Stimulated activated CD4-positive, alpha-beta T cell treated with anti-CD3 and anti-CD28 coated beads, Interleukin-4, amount 100 ng/mL, for 4 hours (primary cell): ENCODE measurements at places on chromosomes 2 and 18.

DNA sequence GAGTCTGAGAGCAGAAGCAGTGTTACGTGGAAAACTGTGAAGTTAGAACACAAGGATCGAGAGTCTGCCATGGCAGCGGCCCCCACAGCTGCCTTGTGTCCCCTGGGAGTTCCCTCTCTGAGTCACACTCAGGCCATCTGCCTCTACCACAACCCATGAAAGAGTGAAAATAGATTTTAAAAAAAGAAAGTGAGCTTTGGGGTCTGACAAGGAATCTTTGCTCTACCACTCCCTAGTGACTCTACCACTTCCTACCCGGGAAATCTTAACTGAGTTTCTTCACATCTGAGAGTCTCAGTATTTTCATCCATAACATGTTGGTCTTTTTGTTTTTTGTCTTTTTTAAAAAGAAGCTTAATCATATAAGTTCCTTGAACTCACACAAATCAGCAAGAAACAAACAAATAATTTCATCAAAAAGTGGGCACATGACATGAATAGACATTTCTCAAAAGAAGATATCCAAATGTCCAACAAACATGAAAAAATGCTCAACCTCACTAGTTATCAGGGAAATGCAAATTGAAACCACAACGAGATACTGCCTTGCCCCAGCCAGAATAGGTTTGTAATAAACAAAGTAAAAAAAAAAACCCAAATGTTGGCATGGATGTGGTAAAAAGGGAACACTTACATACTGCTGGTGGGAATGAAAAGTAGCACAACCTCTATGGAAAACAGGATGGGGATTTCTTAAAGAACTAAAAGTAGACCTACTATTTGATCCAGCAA is 2.4 kb upstream of the MSGN1 start:
- no peak for DNase-seq

DNA sequence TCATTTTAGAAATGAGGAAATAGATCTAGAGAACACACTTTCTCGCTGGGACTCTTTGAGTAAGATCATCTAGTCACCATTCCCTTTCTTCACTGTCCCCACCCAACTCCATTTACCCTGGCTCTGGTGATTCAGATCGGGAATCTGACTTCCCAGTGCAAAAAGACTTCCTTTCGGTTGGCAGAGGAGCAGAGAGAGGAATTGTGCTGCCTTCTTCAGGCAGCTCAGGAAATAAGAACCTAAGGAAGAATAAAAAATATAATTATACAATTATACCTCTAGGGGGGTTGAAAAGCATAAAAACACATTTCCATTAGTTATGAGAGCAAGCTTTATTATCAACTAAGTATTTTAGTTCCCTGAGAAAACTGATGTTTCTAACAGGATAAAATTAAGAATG is 9.3 kb upstream of the MPP4 start:
- no peak for DNase-seq

GRCh38 chr2:217431577-217432269 is 571.1 kb downstream of the TNS1 start:
- DNase-seq: no peak

- DNase-seq: no peak
Observed at GRCh38 chr2:58702302-58702885, 461.3 kb upstream of the FANCL start.

DNA sequence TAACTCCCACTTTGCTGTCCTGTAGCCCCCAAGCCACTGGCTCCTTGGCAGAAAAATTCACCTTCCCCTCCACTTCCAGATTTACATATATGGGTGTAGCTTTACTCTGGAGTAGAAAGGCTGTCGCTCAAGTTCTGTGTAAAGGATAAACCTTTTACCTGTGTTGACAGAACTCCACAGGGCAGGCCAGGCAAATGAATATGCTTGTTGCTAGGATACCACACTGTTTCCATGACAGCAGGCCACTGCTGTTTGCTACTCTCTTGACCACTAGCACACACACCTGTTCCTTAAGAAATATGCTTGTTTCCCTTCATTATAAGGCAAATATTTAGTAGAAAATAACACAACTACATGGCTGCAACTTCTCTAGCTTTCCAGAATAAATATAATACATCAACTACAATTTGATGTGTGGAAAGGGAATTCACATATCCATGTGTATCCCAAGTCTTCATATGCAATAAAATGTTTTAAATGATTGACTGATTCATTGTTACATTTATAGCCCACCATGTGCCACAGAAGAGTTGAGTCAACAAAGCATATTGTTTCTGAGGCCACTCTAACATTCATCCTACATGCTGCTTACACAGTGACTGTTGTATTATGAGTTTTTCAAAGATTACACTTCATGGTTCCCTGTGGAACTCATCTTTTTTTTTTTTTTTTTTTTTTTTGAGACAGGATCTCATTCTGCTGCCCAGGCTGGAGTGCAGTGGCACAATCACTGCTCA is 56.2 kb upstream of the ROCK1 start:
- no peak for DNase-seq

DNA sequence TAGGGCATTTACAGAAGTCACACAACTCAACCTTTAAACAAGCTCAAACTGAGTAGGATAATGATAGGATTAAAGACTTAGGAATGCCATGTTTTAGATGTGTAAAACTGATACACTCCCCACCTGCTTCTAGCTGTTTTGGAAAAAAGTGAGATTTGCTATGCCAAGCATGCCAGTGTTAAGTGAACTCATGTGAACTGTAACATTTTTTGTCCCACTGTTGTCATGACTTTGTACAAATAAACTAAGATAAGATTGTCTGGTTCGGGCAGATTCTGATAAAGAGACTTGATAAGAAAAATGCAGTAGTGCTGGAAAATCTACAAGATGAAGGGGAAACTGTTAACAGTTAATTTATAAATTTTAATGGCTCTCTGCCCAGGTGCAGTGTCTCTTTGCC is 66.5 kb downstream of the GLS start:
- DNase-seq: no peak

GRCh38 chr18:9771977-9772660 is 64.0 kb downstream of the RAB31 start:
- no peak for DNase-seq

- no peak for DNase-seq
Observed at GRCh38 chr2:118050974-118051373, 37.1 kb upstream of the CCDC93 start.

DNA sequence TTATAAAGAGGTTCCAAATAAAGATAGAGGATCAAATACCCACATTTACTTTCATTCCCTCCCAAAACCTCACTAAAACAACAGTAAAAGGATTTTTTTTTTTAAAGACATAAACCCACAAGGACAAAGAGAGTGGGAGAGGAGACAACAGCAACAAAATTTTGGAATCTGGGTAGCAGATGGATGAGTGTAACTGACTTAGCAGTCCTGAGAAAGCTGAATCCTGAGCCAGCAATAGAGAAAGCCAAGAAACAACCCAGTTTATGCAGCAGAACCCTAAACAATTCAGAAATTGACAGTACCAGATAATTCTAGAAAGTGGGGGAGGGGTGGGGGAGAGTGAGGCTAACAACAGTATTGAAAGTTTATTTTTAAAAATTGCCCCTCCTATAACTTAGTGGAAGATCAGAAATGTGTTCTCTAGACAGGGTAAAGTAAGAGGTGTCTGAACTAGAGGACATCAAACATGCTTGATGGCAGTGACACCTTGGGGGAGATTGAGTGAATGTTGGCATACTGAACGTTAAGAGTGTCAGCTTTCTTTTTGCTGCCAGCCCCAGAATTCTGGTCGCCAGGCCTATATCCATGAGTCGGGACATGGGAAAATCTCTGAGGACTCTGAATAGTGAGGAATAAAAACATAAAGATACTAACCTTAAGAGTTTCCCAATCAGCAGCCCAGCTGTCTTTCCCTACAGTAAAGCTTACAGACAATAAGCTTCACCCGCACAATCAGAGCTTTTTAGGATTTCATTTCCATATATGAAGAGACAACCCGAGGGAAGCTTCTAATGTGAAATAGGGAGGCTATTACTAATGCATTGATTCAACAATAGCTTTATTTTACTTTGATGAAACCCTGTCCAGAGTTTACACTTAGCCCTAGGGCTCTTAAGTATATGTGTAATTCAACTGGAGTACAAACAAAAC is 128.0 kb upstream of the ALPP start:
- DNase-seq: no peak

GRCh38 chr2:70890469-70891065 is 45.1 kb upstream of the ATP6V1B1 start:
- no peak for DNase-seq

DNA sequence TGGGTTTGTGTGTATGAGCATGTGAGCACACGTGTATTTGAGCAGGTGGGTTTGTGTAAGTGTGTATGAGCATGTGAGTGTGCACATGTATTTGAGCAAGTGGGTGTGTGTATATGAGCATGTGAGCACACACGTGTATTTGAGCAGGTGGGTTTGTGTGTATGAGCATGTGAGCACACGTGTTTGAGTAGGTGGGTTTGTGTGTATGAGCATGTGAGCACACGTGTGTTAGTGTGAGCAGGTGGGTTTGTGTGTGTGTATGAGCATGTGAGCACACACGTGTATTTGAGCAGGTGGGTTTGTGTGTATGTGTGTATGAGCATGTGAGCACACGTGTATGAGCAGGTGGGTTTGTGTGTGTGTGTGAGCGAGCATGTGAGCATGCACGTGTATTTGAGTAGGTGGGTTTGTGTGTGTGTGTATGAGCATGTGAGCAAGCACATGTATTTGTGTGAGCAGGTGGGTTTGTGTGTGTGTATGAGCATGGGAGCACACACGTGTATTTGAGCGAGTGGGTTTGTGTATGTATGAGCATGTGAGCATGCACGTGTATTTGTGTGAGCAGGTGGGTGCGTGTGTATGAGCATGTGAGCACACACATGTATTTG is 169.7 kb downstream of the TWIST2 start:
- no peak for DNase-seq

GRCh38 chr2:43171789-43172188 is 54.6 kb downstream of the ZFP36L2 start:
- no peak for DNase-seq

DNA sequence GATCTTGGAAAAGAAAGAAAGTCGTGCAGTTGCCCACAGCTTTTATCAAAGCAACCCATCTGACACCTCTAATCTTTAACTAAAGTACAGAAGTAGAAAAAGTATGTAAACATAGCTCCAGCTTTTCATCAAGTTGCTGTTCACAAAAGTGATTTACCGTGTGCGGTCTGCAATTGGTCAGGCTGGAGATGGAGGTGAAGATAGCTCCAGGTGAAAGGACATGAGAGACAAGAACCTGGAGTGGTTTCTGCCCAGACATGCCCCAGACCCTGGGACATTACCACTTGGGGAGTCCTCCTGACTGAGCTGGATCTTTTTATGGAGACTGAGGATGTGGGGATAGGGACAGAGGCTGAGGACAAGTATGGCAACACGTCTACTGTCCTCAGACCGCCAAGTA is 82.7 kb downstream of the LAMA1 start:
- no peak for DNase-seq

GRCh38 chr2:174662859-174663258 is 65.3 kb upstream of the WIPF1 start:
- DNase-seq: no peak

DNA sequence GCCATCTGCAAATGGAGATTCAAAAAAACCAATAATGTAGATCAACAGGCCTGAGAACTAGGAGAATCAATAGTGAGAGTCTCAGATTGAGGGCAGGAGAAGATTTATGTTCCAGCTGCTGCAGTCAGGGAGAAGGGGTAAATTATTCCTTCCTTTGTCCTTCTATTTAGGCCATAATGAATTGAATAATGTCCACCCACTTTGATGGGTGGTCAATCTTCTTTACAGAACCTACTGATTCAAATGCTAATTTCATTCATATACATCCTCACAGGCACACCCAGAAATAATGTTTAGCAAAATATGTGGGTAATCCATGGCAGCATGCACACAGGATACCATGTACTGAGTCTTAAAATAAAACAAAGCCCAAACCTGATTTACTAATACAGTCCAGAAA is 695.3 kb upstream of the REG3G start:
- no peak for DNase-seq

- DNase-seq: no peak
Observed at GRCh38 chr18:74571895-74572680, 25.6 kb upstream of the ZNF407 start.

DNA sequence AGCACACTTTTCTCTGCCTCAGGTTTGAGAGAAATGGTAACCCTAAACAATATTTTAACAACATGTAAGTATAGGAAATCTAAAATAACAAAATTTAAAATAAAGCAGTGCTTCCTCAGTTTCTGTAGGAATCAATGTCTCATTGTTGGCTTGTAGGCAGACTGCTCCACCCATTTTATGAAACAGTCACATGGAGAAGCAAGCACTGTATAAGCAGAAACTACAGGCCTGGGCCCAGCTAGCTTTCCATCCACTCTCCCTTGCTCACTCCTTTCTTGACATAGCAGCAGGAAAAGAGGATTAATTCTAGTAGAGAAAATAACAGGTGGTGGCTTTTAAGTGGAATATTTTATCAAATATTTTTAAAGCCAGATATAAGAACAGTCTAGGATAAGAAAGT is 97.2 kb downstream of the PLEKHM3 start:
- DNase-seq: no peak

GRCh38 chr2:150020937-150021673 is 433.5 kb upstream of the MMADHC start:
- DNase-seq: no peak

DNA sequence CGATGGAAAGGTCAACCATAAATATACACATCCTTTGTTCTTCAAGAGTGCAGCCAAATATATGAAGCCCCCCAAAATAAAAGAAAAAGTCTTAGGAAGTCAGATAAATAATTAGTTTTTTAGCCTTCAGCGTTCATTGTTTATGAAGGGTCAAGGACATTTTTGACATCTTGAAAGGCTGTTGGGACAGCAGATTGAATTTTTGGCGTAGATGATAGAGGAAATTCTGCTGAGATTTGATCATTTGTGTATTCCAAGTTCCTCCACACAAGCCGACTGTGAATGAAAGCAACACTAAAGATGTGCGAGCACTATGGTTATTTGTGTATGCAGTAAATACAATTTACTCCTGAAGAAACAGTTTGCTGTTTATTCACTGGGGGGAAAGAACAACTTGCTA is 177.8 kb upstream of the PARD3B start:
- DNase-seq: no peak

DNA sequence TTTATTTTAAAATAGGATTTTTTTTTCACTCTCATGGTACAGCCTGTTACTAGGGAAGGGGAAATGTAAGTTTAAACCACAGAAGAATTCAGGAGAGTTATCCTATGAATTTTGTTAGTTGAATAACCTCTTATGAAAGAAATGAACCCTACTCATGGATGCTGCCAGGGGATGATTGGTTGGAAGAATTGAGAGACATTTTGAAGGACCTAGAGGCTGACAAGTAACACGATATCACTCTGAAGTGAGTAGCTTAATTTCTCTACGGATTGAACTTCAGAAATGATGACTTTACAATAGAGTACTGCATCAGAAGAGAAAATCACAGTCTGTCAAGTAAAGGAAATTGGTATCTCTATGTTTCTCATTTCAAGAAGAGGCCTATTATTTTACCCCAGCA is 1346.2 kb downstream of the SUCLG1 start:
- no peak for DNase-seq

GRCh38 chr2:131035112-131035825 is 58.0 kb downstream of the FAM168B start:
- DNase-seq: no peak

GRCh38 chr2:215982465-215982875 is 30.9 kb downstream of the MREG start:
- DNase-seq: no peak
